ENCODE measurements at places on chromosomes 7 and 10. TPM values are rescaled to one million over a fixed set of nuclear protein-coding genes. Genes with fewer than 3 reads are reported as not detected.

The KIAA1549 gene
- total RNA-seq: 0.95 TPM

DNA sequence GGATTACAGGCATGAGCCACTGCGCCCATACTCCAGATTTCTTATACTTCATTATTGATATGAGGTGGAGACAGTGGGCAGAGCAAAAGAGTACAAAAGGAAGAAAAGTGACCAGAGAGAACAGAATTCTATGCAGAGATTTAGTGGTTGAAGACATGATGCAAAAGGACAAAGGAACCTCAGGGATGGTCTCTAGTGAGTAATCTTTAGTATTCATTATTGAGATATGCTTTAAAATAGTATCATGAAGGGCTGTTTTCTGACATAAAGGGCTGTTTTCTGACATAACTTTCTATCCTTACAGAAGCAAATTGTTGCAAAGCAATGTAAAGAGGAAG, 81.2 kb upstream of the OIT3 start:
- no peaks in the 10 kb centered on the region for H3K36me3 ChIP-seq
- no peak for DNase-seq
- H3K4me3 ChIP-seq: no peak overlapping the region
- H3K27ac ChIP-seq: no peak overlapping the region

The GPR26 gene
- not detected for total RNA-seq

- H3K4me3 ChIP-seq: peak within 1 kb of the TSS; percentile 88
- peaks cover 10% of the 10 kb centered on the region for H3K4me1 ChIP-seq
- peak; percentile 31 for DNase-seq
Measured at GRCh38 chr10:89391907-89392756, at the start of gene IFIT1. Gene IFIT1, plus strand, starts transcription at chr10:89392623. Its CDS starts 90 bp downstream, at chr10:89392713.

The PLAC9 gene
- 123 TPM for total RNA-seq

Data from thoracic aorta (tissue), 2 donors.